Activated CD4-positive, alpha-beta T cell treated with anti-CD3 and anti-CD28 coated beads for 24 hours (primary cell): ENCODE measurements at places on chromosomes 1 and 21.
A peak's percentile ranks its signal among the peaks of the same experiment; 100 is the strongest.

GRCh38 chr1:201026836-201027235 is 3.3 kb upstream of the KIF21B start:
- DNase-seq, result no peak

DNA sequence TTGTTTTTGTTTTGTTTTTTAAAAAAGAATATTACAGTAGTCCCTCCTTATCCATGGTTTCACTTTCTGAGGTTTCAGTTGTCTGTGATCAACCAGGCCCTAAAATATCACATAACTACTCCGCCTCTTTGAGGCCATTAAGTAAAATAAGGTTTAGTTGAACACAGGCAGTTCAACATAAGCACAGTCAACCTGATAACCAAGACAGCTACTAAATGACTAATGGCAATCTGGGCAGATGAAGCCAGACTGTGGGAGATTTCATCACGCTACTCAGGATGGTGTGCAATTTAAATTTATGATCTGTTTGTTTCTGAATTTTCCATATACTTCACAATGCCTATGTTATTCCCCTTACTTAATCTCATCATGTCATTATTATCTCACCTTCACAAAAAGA is 30.1 kb downstream of the LDLRAD1 start:
- no peak for DNase-seq

DNA sequence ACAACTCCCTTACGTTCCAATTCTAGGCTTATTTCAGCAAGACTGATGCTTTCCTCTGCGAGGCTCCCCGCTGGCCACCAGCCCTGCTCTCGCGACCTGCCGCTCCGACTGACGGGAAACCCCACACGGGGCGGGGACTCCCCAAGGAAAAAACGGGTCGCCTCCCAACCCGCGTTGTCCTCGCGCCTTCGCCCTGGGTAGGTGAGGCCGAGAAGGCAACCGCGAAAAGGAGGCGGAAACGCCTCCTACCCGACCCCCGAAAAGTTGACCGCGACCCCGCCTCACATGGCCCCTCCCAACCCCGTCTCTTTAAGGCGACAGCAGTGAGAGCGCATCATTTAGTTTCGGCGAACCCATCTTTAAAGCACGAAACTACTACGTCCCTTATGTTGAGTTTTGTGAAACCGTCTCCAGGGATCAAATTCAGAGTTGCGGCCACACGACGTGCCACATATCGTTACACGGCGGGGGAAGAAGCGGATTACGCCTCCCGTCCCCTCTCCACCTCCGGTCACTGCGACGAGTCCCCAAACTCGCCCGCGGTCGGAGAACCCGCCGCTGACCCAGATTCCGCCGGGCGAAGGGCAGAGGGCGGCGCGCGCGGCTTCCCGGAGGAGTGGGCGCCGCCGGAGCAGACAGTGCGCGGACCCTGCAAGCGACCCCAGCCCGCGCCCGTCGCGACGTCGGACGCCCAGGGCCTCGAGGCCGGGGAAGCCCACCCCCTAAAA is 1.2 kb downstream of the ANP32E start:
- peak; percentile 86 for DNase-seq

GRCh38 chr1:232046451-232047306 is 420.1 kb downstream of the DISC1 start:
- no peak for DNase-seq

DNA sequence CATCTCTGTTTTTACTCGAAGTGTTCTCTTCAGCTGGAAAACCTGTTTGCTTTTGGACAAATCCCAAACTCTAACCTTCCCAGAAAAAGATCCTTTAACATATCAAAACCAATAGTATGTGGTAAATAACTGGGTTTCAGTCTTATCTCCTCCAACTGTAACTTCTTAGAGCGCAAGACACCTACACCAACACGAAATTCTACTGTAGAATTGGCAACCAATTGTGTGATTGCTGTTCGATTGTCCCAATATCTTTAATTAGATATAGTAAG is 5.8 kb upstream of the MPZL1 start:
- no peak for DNase-seq

DNA sequence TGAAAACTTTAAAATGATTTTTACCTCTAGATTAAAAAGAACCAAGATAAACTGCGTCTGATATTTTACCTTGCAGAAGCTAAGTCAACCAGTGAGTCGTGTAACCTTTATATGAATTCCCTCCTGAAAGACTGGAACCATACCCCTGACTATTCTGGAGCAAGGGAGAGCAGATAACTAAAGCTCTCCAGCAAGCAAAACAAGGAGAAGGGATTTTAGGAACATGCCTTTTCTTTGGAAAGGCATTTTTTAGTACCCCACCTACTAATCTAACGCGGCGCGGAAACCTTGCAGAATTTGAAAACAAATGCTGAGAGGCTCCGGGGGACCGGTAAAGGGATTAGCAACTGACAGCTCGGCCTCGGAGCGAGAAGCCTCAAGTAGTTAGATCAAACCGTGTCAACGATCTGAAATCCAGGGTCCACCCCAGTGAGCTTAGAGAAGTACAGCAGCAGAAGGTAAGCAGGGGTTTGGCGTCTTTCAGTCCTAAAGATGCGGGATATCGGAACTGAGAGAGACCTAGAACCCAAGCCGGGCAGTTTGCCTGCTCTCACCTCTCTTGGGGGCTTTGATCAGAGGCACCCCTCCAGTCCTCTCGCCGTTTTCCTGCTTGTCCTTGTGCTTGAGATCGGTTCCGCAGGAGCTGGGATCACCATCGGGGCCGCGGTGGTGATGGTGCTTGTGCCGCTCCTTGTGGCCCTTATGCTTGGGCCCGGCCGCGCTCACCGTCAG is 954 bp downstream of the RSBN1 start:
- peak; percentile 8 for DNase-seq

GRCh38 chr1:160432371-160432786 is 32.0 kb downstream of the VANGL2 start:
- no peak for DNase-seq

GRCh38 chr1:170562646-170563338 is 30.8 kb downstream of the GORAB start:
- peak; percentile 1 for DNase-seq

DNA sequence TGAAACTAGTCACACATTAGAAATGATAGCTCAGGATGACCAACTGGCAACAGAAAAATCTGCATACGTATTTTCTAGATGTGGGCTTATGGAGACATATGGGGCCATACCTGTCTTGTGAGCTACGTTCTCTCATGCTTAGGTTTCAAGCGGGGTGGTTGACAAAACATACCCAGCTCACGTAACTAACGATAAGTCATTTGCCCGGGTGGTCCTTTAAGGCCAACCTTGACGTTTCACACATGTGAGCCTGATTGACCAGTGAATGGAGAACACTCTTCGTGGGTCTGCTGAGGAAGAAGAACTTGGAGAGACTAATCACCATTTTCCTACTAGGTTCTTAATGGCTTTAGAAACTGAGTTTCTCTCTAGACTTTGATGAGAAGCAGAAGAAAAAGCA is 13.5 kb upstream of the RCSD1 start:
- no peak for DNase-seq

DNA sequence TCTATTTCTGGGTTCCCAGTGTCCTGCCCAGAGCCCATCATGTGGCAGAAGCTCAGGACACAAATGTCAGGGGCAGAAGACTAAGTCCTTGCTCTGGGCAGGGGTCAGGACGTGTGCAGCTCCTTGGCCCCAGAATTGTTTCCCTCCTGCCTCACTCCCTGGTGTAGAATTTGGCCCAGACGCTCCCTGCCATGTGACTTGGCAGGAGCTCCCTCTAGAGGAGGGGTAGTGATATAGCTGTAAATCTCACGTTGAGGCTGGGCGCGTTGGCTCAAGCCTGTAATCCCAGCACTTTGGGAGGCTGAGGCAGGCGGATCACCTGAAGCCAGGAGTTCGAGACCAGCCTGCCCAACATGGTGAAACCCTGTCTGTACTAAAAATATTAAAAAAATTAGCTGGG is 91.2 kb downstream of the UBIAD1 start:
- no peak for DNase-seq

DNA sequence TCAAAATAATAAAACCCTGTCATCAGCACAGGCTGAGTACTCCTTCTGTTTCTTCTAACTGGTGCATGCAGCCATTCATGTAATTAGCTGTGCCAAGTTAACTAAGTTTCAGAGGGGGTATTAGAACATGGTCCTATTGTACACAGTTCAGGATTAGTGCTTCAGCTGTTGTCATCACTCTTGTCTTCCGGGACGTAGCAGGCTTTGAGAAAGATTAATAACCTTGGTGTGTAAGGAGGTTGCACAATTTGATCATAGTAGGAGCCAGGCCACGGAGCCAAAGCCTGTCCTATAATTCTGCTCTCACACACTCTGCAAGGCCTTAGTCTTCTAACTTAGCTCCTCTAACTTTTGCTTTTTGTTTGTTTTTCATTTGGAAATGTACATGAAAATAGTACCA is 44.7 kb downstream of the PTGFRN start:
- DNase-seq, result no peak
